ENCODE measurements at places on chromosomes 6 and 20. TPM values are rescaled to one million over a fixed set of nuclear protein-coding genes. Genes with fewer than 3 reads are reported as not detected.

The ROMO1 gene
- 669 TPM for total RNA-seq

The PRSS16 gene
- 6.0 TPM for total RNA-seq

The MEP1A gene
- not detected for total RNA-seq

The ME1 gene
- total RNA-seq = 8.9 TPM

The BLTP3A gene
- 9.4 TPM for total RNA-seq
